ENCODE measurements at places on chromosomes 1 and 21.

GRCh38 chr1:203628201-203629015 lies 1.8 kb downstream of the ATP2B4 start:
- DNase-seq: peak; percentile 23

GRCh38 chr1:84000954-84001495 lies 2.1 kb upstream of the TTLL7 start:
- DNase-seq: no peak

GRCh38 chr1:193705554-193705981 lies 519.2 kb upstream of the B3GALT2 start:
- no peak for DNase-seq

DNA sequence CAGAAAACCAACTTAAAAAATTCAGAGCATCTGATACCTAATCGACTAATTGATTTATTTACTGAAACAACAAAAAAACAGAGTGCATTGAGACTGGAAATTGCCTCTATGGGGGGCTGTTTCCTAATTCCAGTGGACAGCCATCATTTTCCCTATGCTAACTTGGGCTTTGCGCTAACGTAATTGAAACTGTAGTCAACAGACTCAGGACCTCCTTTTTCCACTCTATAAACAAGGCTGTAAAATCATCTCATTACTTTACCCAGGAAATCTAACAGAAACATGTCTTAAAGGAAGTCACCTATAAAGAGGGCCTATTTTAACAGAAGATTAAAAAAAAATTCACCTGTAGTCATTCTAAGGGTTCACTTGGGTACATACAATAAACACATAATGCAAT lies 2.1 kb downstream of the ERG start:
- DNase-seq: no peak

GRCh38 chr1:15654091-15654690 lies 29.9 kb upstream of the PLEKHM2 start:
- DNase-seq: no peak

- DNase-seq: no peak
Measured at GRCh38 chr1:215530401-215530984, 36.6 kb upstream of the KCTD3 start.

- peak; percentile 36 for DNase-seq
Measured at GRCh38 chr1:152869808-152870419, 8.2 kb upstream of the SMCP start.

GRCh38 chr1:84489766-84490165 lies 10.7 kb downstream of the RPF1 start:
- DNase-seq: no peak

DNA sequence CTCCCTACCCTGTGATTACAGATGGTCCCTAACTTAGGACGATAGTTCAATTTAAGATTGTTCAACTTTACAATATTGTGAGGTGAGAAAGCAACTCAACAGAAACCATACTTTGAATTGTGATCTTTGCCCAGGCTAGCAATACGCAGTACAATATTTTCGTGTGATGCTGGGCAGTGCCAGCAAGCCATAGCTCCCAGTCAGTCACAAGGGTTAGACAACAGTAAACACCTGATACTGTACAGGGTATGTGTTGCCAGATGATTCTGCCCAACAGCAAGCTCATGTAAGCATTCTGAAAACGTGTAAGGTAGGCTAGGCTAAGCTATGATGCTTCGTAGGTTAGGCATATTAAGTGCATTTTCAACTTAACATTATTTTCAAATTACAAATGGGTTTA lies 11.9 kb downstream of the GPBP1L1 start:
- DNase-seq: no peak

- DNase-seq: no peak
Measured at GRCh38 chr1:1556505-1556904, 16.1 kb upstream of the TMEM240 start.

GRCh38 chr1:223825767-223826748 lies 19.7 kb downstream of the TP53BP2 start:
- no peak for DNase-seq

- DNase-seq: no peak
Measured at GRCh38 chr1:23216771-23217420, 406 bp downstream of the HTR1D start.
